Glomerular endothelial cell (primary cell): ENCODE measurements at places on chromosomes 13 and 19. TPM values are rescaled to one million over a fixed set of nuclear protein-coding genes. Genes with fewer than 3 reads are reported as not detected.

ITGBL1 gene
- 1.3 and 1.4 TPM in 2 replicates for total RNA-seq

NANOS3 gene
- total RNA-seq, result 1.6 TPM in 1 of 2 replicates, not detected in the other

LSR gene
- total RNA-seq, result 1.6 and 7.5 TPM in 2 replicates

CEACAM3 gene
- not detected in 2 replicates for total RNA-seq

FBXO27 gene
- total RNA-seq, result 6.0 and 15.0 TPM in 2 replicates
